LHCN-M2 (cell line): ENCODE measurements at places on chromosomes 5 and 9.

DNA sequence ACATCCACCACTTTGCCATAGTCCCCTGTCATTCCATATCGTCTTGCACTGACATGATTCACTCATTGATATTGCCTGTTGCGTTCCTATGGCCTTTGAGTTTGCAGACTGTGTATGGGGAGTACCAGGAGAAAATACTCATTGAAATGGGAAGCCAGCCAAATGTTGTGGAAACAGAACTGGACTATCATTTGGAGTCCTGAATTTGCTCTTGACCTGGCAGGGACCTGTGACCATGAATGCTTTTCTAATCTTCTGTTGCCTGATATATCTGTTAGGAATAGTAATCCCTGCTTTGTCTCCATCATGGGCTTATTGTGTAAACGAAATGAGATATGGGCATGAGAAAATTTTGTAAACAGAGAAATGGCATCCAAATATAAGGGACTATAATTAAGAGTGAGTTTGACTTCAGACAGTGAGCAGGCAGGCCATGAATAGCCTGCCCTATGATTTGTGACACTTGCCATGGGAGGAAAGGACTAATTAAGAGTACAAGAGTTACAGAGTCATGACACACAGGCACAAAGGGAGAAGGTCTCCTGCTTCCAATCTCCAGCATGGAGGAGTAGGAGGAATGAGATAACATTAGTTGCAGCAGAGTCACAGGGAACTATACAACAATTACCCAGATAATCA, 572.9 kb upstream of the SGCD start:
- DNase-seq = no peak

DNA sequence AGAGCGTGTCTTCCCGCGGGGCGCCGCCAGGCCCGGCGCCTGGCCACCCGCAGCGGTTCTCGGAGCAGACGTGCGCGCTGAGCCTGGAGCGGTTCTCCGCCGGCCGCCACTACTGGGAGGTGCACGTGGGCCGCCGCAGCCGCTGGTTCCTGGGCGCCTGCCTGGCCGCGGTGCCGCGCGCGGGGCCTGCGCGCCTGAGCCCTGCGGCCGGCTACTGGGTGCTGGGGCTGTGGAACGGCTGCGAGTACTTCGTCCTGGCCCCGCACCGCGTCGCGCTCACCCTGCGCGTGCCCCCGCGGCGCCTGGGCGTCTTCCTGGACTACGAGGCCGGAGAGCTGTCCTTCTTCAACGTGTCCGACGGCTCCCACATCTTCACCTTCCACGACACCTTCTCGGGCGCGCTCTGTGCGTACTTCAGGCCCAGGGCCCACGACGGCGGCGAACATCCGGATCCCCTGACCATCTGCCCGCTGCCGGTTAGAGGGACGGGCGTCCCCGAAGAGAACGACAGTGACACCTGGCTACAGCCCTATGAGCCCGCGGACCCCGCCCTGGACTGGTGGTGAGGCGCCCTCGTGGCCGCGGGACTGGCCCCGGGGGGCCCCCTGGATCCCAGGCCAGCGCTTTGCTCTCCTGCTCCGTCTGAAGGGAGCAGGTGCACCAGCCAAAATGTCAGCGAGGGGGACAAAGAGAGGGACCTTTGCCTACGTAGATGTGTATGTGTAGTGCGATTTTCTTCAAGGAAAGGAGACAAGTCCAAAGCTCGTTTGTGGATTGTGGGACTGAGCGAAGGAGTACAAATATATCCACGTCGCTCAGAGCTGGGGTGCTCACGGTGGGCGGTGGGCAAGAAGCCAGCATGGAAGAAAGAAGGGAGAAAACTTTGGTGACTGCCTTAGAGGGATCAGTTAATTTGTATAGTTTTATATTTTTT, 19.5 kb downstream of the BTNL9 start:
- DNase-seq = no peak

GRCh38 chr5:73960426-73960825, 334.4 kb downstream of the ARHGEF28 start:
- peak; percentile 34 for DNase-seq

DNA sequence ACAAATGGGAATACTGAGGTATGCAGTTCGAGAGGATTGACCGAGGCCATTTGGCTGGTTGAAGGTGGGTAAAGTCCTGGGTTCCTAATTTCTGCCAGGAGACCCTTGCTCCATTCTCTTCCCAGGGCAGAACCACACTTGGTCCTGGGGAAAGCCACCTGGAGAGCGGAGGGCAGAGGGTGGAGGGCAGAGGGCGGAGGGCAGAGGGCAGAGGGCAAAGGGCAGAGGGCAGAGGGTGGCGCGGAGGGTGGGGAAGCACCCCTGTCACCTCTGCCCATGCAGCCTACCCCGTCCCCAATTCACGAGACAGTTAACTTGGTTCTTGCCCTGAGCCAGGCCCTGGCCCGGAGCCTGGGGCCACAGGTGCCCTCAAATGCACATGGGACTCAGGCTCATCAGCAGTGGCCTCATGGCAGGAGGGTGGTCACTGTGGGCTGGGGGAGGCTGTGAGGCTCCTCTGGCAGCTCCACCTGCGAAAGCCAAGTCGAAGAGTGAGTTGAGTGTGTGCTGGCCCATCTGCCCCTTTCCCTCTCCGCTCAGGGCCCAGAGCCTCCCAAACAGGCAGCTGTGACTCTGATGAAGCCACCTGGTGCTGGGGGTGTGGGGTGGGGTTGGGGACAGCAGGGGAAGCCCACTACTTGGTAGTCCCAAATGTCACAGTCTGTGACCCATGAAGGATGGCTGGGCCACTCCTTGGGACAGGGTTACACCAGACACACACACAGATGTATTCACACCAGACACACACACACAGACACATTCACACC, 28.0 kb upstream of the FCN1 start:
- no peak for DNase-seq

GRCh38 chr9:37969130-37969529, 65.2 kb upstream of the SLC25A51 start:
- no peak for DNase-seq

DNA sequence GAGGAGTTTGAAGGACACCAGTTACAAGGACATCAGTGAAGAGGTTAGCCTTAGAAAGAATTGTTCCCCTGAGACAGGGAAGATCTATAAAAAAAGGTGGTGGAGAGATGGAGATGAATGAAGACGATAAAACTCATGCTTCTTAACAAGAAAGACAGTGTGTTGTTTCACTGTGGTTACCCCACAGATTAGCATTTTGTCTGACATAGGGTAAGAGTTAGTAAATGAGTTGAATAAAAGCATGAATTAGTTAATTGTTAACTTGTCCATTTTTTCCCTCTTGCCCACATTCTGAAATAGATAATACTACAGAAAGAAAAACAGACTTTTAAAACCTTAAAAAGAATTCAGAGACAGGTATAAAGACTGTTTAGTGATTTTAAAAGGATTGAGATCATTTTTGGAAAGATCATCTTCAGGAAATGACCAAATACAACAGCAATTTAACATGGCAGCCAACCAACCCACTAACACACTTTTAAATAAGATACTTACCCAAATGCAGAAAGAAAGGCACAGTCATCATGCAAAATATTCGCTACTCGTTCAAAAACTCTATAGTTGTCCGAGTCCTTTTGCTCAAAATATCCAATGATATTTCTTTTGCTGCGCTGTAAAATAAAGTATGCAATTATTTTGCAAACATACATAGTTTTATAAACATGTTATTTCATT, 78.5 kb downstream of the ERP44 start:
- no peak for DNase-seq

DNA sequence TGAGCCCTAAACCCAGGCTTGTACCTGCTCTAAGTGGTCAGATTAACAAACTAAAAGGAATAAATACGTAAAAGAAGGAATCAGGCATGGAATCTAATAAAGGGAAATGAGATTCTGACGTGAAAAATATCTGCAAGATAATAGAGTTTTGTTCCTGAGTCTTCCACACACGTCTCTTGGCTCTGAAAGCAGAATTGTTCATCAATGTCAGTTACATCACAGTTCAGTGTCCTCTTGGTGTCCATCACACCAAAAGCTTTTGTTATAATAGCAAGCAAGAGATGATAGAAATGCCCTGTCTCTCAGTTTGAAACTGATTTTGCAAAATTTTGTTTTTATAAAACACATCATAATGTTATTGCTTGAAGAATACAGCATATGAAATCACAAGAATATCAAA, 34.7 kb upstream of the NMUR2 start:
- DNase-seq = no peak

DNA sequence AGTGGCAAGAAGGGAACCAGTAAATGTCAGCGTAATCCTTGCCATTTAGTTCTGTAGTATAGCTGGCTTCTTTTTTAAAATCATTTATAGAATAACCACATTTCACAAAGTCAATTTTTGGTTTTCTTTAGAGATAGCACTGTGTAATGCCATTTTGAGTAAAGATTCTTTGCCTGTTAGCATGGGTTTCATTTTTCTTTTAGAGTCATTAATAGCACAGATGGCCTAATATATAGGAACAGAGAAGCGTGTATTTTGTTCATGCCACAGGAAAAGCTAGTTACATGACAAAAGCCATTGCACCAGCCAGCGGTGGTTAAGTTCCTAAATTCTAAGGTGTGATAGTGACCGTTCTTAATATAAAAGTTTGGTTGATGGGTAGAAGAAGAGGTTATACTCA, 1363.9 kb downstream of the MAT2B start:
- DNase-seq = no peak

DNA sequence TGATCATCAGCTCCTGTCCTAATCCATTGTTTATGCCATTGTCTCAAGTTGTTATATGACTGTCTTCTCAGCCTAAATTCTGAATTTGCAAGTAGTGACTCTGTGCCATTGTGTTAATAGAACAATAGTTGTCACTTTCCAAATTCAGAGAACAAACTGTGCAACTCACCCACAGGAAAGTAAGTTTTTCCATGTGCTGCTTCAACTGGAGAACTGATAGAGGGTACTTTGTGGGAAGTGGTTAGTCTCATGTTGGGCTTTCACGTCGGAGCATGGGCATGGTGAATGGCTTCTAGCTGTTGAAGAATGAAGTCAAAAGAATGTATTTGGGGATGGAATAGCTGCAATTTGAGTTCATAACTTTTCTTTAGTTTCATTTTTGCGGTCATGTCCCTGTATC, 146.0 kb downstream of the CD180 start:
- no peak for DNase-seq

DNA sequence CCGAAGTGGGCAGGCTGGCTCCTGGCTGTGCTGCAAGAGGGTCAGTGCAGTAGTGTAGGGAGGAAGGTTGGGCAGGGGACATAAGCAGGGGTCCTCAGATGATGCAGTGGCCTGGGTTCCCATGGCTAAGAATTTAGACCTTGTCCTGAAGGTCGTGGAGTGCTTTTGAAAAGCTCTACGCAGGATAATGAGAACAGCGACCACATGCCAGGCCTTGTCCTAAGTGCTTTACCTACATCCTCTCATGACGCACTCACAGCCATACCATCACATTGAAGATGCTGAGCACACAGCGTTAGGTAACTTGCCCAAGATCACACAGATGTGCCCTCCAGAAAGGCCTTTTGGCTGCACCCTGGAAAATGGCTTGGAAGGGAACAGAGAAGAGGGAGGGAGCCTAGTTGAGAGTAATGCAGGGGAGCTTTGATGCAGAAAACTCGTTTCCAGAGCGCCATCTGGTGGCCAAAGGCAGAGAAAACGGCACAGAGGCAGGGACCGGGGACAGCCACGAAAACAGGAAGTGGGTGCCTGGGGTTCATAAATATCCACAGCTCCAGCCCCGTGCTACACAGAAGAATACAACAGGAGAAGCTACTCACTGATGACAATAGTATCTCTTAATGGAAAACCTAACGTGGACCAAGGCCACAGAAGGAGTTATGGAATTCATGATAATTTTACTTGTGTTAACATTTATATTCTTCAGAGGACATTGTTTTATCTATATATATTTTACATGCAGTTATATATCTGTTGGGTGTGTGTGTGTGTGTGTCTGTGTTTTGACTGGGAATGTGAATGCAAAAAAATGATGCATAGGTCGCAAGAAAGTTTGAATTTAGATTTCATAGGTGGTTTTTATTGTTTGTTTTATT, 2.7 kb upstream of the PCDH12 start:
- peak; percentile 82 for DNase-seq

DNA sequence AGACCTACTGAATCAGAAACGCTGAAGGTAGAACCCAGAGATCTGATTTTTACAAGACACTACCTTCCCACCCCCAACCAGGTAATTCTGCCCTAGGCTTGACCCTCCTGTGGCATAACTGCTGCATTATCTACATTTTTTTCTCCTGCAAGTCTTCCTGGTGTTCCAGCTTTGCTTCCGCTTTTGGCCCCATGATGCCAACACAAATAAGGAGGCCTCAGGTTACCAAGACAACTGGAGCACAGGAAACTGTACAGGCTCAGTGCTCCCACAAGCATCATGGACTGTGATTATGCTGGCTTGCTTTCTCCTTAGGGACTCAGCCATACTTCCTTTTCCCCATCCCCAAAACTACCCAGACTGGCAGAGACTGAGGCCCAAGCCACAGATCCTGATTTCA, 6.6 kb upstream of the MSMP start:
- DNase-seq = peak; percentile 58

GRCh38 chr5:149652697-149653096, 71.4 kb downstream of the ARHGEF37 start:
- DNase-seq = no peak

DNA sequence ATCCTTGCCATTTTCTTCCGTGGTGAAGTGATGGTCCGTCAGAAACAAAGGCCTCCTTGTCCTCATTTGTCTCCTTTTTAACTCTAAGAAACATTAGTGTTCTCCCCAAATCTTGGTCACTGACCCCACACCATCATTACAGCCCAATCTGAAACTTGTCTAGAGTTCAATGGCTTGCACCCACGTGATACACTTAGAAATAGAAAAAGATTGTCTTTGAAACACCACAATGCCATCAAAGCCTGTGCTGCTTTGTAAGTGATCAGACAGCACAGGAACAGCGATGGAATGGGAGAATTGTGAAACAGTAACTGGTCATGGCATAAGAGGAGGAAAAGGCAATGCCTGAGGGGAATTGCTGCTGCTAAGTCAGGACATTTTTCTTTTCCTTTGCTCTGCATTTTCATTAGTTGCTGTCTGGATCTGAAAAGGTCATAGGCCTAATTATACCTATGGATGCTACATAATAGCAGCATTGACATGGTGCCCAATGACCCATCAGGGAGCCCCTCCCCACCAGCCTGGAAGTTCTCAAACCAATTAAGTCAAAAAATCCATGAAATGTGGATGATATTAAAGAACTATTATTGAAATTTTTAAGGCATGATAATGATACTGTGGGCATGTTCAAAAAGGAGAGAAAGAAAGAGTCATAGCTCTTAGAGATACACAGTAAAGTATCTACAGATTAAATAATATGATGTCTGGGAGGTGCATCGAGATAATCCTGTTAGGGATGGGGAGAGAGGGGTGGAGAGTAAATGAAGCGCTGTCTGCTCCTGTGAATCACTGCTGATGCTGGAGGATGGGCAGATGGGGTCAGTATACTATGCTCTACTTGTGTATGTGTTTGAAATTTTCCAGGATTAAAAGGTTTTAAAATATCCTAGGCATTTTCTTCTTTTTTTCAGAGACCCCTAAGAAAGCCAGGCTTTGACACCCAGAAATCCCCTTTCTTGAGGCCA, 83.6 kb downstream of the ENC1 start:
- no peak for DNase-seq

DNA sequence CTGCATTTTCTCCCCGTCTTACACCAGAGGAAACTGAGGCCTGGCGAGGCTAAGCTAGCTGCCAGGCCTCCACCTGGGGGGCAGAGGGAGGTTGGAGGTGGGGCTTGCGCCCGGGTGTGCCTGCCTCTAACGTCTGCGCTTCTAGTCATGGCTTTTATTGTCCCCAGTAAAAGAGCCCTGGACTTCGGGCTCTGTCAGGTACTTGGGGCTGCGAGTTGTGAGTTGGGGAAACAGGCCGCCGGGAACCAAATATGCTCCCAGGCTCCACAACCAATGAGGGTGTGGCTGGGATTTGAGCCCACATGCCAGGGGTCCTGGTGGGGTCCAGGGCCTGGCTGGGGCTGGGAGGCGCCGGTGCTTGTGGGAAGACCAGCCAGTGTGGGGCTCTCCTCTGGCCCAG, 57.4 kb upstream of the NOTCH1 start:
- DNase-seq = no peak
